ENCODE measurements at places on chromosomes 7 and 10.
A peak's percentile ranks its signal among the peaks of the same experiment; 100 is the strongest.

DNA sequence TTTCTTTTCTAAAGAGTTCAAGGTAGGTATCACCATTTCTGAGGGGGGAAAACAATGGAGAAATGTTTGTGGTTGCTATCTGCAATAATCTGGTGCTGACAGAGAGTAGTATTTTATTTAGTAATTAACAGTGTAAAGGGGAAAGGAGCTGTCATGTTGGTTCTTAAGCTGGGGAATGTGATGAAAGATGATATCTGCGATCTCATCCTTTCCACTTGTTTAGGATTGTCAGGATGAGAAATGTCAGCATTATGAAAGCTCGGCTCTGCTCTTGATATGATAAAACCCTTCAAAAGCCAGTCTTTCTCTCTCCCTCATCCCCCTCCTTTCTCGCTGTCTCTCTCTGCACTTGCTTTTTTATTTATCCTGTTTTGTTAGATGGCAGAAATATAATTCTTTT lies 106.1 kb downstream of the POU6F2 start:
- DNase-seq: no peak

GRCh38 chr10:132960071-132960472 lies 17.7 kb upstream of the CFAP46 start:
- DNase-seq: no peak

- DNase-seq: no peak
Observed at GRCh38 chr7:70459546-70459945, 672.4 kb upstream of the GALNT17 start.

DNA sequence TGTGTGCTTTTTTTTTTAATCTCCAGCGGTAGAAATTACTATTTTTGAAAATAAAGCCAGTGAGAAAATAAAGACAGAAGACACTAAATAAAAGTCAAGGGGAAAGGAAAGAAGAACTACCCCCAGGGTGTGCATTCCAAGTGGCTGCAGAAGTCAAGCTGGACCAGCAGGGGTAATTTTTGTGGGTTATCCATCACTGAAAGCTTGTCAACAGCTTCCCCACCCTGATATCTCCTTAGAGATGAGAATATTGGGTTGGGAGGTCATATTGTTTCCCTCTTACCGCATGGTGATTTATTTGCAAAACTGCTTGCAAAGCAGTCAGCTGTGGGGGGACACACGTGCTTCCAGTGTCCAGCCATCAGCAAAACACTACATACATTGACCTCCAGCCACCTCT lies 46.4 kb downstream of the FAM107B start:
- DNase-seq: no peak

DNA sequence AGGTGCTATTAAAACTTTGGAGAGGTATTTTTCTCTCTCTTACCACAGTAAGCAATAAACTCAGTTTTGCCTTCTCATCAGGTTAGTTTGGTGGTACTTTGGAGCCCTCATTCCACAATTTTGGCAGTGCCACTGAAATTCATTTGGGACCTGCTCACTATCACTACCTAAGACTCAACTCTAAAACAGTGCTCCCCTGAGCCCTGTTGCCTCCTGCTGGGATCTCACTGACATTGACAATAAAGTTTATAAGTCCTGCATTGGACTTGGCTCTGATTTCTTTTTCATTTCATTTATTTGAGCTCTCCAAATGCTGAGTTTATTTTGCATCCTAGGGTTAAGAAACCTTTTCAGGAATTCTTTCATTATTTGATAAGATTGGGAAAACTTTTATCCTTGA lies 130.8 kb upstream of the HPS1 start:
- DNase-seq: peak; percentile 21

DNA sequence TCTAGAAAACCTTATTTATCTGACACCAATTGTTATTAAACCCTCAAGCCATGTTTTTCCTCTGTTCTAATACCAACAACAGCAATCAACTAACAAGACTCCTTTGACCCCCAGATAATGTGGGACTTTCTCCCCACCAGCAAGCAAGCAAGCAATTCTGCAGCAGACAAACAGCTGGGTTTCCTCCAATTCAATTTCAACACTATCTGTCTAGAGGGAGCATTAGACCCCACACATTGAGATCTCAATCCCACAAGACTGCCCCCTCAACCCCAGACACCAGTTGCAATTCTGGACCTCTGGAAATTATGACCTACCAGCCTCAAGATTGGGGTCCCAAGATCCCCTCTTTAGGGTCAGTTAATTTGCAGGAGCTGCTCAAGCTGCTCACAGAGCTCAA lies 89.4 kb upstream of the TMEM26 start:
- DNase-seq: no peak

- DNase-seq: no peak
Observed at GRCh38 chr10:132209130-132209529, 22.4 kb downstream of the DPYSL4 start.

- no peak for DNase-seq
Observed at GRCh38 chr10:20890009-20890408, 7.1 kb downstream of the NEBL start.

DNA sequence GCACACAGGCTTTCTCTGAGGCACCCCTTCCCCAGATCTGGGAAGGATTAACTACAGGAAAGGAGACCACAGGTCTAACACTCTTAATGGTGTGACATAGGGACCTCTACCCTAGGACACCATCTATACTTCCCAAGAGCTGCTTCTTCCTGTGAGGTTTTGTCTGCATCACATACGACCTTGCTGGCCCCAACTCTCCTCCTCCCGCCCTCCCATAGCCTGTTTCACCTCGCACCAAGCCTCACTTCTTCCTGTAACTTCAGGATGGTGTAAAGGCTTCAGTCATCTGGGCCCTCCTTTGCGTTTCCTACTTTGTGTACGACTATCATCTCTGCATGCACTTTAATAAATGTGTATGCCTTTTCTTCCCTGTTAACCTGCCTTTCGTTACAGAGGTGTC lies 274.3 kb downstream of the KLF6 start:
- DNase-seq: no peak

GRCh38 chr10:565676-566075 lies 123.8 kb downstream of the DIP2C start:
- DNase-seq: no peak

- no peak for DNase-seq
Observed at GRCh38 chr7:139597028-139597427, 73.5 kb downstream of the CLEC2L start.

DNA sequence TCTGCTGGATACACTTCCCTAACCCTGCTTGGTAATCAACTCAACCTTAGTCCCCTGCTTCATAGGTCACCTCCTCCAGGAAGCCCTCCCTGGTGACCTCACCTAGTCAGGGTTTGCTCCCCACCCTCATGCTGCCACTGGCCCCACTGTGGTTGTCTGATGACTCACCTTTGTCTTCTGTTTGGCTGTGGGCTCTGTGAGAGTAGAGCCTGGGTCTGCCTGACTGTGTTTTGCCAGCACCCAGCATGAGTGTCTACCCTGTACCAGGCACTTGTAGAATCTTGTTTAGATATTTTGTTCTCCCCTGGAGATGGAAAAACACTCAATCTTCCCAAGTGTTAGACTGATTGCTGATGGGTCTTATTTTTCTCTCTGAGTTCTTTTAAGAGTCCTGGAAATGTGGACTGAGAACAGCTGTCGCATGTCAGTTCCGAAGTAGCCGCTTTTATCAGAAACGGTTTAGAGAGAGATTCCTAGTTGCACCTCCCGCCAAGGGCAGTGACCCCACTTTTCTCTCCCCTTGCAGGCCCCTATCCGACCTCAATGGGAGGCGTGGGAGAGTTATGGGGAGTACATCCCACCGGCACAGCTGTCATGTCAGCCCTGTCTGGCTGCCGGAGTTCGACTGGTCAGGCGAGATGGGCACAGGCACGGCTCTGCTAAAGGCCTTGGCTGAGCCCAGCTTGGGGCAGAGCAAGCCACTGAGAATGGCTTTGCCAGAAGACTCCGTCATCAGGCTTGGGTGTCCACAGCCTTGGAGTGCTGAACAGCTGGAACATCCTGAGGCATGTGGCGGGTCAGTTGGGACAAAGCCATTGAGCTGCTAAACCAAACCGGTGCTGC lies 134.3 kb downstream of the GRK5 start:
- peak; percentile 52 for DNase-seq

GRCh38 chr7:70829221-70830059 lies 302.5 kb upstream of the GALNT17 start:
- DNase-seq: peak; percentile 56

DNA sequence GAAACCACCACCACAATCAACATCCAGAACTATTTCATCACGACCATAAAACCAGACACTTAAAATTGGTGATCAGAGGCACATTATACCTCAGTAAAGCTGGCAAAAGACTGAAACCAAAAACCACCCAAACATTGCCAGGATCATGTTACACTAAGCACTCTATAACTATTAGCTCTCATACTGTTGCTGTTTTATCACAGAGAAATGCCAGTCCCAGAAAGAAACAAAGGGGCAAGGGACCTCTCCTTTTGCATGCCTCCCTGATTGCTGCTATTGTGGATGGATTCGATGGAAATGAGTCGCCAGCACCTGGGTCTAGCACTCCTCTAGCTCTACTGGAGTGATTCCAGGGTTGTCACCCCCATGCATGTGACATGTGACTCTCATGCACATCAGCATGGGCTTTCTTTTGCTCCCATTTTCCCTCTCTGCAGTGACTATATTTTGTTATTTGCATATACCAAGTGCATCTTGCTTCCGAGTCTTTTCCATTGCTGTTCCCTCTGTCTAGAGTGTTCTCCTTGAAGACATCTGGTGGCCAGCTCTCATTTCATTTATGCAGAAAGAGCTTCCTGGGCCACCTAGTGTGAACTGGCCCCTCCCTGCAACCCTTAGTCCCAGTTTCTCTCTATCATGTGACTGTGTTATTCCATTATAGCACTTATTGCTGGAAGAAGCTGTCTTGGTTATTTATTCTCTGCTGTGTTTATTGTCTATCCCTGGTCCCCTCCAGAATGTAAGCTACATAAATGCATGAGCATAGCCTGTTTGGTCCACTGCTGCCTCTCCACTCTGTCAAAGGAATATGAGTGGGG lies 300.6 kb downstream of the PLXNA4 start:
- no peak for DNase-seq

- no peak for DNase-seq
Observed at GRCh38 chr7:109873296-109873695, 1217.6 kb upstream of the LRRN3 start.

DNA sequence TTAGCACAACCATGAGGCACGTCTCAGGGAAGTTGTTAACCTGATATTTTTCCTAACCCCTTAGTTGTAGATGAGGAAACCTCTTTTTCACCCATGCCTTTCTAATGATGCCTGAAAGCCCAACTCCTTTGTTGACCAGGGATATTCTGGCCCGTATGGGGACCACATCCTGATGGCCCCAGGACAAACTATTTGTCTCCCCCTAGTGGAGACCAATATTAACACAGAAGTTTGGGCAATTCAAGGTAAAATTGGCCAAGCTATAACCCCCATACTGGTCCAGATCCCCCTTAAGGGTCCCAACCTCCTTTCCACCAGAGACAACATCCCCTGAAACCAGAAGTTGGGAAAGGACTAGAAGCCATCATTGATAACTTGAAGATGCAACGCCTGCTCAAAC lies 893.3 kb downstream of the SORCS1 start:
- DNase-seq: no peak

DNA sequence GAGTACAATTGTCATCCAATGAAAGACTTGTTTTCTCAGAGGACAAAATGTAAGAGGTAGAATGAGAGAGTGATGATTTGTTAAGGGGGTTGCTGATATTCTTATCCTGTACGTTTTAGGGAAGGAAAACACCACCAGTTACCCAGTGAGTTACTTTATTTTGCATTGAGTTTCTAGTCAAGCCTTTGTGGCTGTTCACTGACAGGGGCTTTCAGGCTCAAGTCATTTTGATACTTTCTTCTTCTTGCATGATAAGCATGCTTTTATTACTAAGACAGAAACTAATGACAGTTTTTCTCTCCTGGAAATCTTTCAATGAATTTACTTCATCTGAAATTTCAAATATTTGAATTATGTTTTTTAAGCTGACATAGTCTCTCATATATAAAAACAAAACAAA lies 710.2 kb upstream of the POM121L12 start:
- no peak for DNase-seq

- DNase-seq: no peak
Observed at GRCh38 chr10:76981251-76981650, 656.4 kb downstream of the KCNMA1 start.

GRCh38 chr10:54799506-54799905 lies 1.5 kb downstream of the PCDH15 start:
- no peak for DNase-seq

- DNase-seq: no peak
Observed at GRCh38 chr7:121305109-121305508, 23.7 kb upstream of the WNT16 start.

DNA sequence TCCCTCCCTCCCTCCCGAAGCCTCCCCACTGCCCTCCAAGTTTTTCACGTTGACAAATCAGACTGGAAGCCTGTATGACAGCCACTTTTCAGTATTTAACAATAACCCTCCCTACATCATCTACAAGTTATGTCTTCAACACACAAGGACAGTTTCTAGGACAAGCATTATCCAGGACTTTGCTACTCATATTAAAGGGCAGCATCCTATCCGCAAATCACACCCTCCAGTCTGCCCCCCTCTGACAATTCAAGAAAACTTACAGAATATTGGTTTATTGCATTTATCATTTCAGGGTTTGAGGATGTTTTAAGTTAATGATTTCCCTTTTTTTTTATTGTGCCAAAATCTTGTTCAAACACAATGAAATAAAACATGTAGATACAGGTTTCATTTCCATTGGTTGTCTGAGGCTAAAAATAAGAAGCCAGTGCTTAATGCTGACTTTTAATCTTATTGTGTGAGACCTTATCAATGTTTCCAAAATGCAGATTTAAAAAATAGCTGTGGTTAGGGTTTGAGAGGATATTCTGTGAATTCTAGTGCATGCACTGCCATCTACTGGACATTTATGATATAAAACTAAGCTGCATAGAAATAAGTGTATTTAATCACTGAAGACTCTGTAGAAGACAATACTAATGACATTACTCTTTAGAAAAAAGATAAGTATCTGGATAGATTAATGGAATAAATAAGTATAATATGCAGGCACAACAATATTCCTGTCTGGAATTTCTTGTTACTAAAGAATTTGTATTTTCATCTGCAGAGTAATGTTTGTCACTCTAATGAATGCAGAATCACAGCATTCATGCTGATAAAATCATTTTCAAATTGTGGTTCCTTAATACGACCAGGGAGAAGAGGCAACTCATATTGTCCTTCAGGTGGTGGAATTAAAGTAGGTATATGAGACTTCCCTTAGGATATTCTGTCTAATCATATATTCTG lies 64.1 kb downstream of the CAV1 start:
- DNase-seq: peak; percentile 85

DNA sequence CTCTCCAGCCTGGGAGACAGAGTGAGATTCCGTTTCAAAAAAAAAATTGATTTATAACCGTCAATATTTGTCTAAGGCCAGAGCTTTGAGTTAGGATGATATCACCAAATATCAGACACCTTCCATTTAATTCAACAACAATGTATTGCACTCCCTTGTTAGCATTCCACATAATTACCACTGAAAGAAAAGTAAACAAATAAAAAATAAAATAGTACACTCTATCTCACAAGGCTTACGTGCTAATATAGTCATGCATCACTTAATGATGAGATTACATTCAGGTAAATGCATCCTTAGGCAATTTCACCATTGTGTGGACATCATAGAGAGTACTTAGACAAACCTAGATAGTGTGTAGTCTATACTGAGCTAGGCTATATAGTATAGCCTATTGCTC lies 127.6 kb upstream of the RHOBTB1 start:
- DNase-seq: no peak

- DNase-seq: no peak
Observed at GRCh38 chr10:124576526-124577420, 115.2 kb downstream of the LHPP start.

- no peak for DNase-seq
Observed at GRCh38 chr7:18004372-18004771, 23.3 kb downstream of the PRPS1L1 start.

GRCh38 chr7:52876402-52876801 lies 159.0 kb upstream of the POM121L12 start:
- DNase-seq: no peak
